ENCODE measurements at places on chromosomes 2 and 18.

GRCh38 chr2:40535972-40536371, 84.1 kb upstream of the SLC8A1 start:
- DNase-seq: no peak

DNA sequence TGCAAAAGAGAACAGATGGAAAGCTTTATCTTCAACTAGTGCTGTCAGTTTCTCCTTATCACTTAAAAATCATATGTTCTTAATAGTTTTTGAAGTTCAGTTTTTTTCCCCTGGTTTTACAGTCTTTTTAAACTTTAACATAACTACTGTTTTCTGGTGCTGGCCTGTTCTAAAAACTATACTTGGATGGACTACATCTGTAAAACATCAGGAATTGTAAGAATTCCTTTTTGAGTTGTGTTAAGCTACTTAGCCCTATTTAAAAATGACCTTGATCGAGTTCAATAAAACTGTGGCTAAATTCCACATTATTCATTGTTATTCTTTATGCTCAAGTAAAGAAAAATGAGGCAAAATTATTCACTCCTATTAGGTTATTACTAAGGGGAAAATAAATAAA, 397.7 kb downstream of the NUP35 start:
- DNase-seq: no peak

- no peak for DNase-seq
These were observed 220.2 kb upstream of the CCDC68 start for GRCh38 chr18:55179425-55179824.

- no peak for DNase-seq
These were observed 207.9 kb upstream of the FIGN start for GRCh38 chr2:163943403-163944346.

GRCh38 chr2:30354621-30355020, 92.4 kb upstream of the LCLAT1 start:
- no peak for DNase-seq
